ENCODE measurements at places on chromosomes 6 and 20.
A peak's percentile ranks its signal among the peaks of the same experiment; 100 is the strongest.

DNA sequence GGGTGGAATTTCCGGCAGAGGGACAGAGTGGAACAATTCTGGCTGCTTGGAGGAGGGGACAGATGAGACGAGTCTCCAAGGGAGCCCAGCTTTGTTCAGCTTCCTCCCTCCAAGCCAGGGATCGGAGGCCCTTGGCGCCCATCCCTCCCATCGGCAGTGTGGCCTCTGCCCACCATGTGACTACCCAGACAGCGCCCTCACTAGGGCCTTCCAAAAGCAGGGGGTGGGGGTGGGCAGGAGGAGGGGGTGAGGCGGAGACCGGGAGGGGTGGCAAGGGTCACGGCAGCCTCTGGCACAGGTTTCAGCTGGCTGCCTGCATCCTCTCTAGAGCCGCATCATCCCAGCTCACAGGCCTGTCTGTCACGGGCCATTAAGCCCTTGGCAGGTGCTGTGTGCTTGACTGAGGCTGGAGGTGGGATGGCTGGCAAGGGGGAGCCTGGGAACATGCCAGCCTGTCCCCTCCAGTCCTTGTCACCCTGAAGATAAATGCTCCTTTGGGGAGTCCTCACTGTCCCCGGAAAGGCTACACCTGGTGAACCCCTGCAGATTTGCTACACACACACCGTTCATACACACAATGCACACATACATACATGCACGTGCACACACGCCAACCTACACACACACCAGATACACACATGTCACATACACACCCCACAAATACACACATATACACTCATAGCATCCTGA is 6.2 kb upstream of the FGD2 start:
- peak; percentile 92 for DNase-seq

DNA sequence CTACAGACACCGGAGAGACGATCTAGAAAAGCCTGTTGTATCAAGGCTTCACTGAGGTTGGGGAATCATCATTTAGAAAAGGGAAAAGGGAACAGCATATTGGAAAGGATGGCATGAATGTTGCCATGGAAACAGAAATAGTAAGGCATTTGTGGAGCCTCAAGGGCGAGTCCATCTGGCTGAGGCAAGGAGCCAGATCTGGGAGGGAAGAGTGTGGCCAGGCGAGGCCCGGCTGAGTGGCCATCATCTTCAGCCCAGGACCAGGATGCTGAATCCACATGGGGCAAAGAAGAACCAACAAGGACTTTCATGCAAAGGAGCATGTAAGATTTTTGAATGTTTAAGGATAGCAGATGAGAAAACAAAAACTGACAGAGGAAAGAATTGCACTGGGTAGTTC is 85.8 kb downstream of the MAP3K5 start:
- no peak for DNase-seq

GRCh38 chr6:43743682-43744381 is 26.2 kb upstream of the VEGFA start:
- no peak for DNase-seq

GRCh38 chr6:52566853-52567279 is 10.0 kb downstream of the TRAM2 start:
- DNase-seq: no peak

GRCh38 chr6:159831373-159831679 is 31.2 kb downstream of the PNLDC1 start:
- DNase-seq: peak; percentile 85

DNA sequence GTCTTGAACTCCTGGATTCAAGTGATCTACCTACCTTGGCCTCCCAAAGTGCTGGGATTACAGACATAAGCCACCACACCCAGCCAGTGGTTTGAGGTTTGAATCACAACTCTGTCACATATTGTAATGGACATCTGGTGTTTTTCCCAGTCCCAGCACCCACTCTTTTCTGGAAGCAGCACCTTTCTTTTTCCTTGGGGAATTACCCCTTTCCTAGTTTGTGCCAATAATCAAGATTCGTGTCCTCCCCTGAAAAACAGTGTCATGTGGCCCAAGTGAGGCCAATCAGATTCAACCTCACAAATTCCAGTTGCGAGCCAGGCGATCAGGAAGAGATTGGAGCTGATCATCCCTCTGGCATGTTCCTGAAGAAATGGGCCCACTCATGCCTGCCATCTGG is 71.7 kb upstream of the SGK1 start:
- no peak for DNase-seq

DNA sequence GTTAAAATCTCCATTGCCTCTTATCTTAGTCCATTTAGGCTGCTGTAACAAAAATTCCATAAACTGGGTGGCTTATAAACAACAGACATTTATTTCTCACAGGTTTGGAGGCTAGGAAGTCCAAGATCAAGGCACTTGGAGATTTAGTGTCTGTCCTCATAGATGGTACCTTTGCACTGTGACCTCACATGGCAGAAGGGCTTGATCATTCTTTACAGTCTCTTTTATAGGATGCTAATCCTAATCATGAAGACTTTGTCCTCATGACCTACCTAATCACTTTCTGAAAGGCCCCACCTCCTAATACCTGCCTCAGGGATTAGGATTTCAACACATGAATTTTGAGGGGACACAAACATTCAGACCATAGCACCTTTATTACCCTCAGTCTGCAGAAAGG is 6.6 kb downstream of the GLO1 start:
- no peak for DNase-seq

DNA sequence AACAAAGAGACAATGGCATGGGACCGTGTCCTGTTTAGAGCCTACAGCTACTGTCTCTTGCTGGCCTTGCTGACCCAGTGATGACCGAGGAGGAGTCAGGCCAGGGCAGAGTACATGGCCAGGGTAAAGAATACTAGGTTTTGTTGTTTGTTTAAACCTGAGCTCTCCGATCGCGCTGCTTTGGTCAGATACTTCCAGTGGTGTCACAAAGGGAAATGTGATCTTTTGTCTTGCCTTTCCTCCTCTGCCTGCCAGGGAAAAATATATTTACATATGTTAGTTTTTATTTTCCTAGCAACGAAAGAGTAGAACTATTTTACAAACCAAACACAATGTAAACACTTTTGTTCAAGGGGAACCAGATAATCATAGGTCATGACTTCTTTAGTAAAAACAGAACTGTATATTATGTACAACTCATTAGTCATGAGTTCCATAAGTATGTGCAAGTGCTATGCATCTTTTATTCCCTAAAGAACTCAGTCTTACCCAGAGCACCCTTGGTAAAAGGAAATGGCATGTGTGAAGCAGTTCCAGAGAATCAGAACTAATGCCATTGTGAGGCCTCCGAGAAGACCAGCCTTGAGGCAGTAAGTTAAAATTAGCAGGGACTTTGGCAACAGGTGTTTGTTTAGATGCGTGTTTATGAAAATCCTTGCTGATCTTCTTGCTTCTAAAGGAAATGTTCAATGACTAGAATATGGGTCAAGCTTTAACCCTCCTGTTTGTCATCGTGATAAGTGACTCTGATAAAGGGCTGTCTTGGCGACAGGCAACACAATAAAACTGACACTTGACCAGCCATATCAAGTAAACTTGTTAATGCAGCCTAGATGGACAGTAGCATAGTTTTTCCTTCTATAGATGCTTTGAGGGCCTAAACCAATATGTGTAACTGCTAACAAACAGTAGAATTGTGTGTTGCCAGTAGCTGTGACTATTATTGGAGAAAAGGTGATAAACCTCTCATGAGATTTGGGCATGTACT is 204.6 kb downstream of the NKAIN2 start:
- no peak for DNase-seq

GRCh38 chr6:164346631-164347030 is 932.1 kb downstream of the QKI start:
- no peak for DNase-seq

- no peak for DNase-seq
Measured at GRCh38 chr20:25220021-25220730, 24.7 kb downstream of the ENTPD6 start.

DNA sequence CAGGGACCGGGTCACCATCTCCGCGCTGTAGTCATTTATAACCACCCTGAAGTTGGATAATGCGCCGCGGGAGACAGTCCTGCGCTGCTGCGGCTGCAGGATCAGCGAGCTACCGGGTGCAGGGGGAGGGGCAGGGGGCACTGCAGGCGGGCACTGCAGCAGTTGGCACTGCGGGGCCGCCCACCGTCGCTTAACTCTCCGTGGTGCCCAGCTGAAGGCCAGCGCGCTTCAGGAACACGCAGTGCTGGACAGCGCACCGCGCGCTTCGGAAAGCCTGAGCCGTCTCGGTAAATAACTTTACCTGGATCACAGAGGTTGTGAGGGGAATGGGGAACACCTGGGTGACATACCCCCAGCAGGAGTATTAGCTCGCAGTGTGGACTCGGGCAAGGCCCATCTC is 12.4 kb upstream of the LRFN2 start:
- DNase-seq: no peak

- no peak for DNase-seq
Measured at GRCh38 chr6:169898788-169899480, 147.5 kb downstream of the ERMARD start.

- no peak for DNase-seq
Measured at GRCh38 chr6:25155211-25155610, 124.0 kb upstream of the CARMIL1 start.

DNA sequence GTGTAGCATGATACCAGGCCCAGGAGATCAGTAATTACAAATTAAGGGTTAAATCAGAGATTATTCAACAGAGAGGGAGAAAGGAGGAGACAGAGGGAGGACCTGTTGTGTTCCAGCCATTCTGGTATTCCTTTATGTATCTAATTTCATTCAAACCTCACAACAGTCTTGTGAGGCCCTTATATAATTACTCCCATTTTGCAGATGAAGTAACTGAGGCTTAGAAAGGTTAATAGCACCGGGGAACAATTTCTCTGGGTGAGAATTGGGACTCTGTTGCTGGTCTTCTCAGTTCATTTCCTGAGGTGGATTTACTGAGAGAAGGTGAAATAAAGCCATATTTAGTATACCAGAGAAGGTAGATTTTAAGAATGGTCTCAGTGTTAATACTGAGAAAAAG is 66.6 kb downstream of the C6orf52 start:
- no peak for DNase-seq

GRCh38 chr6:53263917-53264316 is 84.8 kb downstream of the ELOVL5 start:
- DNase-seq: no peak

GRCh38 chr6:106122306-106122918 is 36.3 kb downstream of the PRDM1 start:
- no peak for DNase-seq

DNA sequence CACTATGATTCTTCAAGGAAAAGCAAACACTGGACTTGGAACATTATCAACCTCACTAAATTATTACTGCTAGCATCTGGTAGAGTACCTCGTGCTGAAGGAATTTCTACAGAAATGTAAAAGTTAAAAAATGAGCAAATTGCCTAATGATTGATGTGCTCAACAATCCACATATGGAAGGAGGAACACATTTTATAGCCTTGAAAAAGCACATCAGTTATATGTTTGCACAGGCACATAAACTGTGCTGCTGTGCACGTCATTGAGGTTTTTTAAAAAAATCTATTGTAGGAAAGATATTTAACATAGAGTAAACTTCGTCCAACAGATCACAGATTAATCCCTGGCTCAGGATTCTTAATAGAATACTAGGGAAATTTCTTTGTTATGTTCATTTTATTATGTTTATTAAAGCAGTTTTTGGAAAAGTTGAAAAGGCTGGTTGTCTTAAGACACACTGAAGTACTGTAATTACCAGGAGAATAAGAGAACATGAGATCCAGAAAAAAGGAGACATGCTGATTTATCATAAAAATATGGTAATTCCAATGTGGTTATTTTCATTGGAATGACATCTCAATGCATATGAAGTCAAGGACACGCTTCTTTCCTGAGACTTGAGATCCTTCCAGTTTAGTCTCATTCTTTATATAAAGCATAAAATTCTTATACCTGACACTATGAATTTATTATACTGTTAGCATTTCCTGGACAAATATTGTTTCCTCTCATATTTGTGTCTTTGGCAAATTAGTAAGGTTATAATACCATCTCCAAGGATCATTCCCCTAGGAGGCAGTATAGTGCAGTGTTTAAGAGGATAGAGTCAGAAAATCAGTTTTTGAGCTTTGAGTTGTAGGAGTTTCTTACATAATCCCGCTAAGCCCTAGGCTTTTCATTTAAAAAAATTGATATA is 511.1 kb downstream of the TENT5A start:
- DNase-seq: no peak

DNA sequence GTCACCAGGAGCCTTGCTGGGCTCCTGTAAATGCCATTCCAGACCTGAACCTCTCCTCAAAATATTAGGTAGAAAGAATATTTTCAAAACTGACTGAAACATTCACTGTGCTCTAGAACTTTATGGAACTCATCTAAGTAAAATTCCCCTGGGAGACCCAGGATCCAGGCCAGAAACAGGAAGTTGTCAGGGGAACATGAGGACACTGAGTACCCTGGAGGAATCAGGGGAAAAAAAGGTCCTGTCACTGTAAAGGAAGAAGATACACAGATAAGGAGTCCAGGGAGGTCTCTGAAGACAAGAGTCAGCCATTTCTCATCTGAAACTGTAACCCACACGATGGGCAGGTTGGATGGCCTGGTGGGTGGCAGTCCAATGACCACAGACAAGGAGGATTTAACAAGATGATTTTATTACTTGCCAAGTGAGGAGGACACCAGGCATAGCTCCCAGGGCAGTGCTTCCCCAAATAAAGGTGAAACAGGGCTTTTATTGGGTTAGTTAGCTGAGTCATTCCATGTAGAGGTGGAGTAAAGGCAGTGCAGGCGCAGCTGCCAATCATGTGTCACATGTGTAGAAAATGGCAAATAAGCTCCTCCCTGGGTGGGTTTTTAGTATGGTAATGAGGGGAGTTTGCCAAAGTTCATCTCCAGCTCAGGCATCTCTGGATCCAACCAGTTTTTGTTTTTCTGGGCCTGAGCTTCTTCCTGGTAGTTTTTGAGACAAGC is 138.5 kb downstream of the RCAN2 start:
- DNase-seq: no peak

GRCh38 chr20:33828326-33828844 is 17.2 kb downstream of the CHMP4B start:
- no peak for DNase-seq

DNA sequence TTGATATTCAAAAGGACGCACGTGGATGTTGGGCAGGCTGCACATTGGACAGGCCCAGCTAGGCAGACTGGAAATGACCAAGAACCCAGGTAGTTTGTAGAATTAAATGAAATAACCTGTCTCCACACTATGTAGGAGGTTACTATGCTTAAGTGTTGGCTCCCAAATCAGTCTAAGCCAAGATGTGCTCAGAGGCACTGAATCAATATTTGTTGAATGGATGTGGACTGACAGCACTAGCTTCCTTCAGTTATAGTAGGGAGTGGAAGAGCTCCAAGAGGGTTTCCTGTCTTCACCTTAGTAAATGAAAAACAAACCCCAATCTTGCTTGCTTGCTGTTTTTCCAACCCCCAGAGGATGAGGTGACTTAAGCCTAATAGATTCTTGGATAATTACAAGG is 180.5 kb downstream of the JARID2 start:
- DNase-seq: no peak

DNA sequence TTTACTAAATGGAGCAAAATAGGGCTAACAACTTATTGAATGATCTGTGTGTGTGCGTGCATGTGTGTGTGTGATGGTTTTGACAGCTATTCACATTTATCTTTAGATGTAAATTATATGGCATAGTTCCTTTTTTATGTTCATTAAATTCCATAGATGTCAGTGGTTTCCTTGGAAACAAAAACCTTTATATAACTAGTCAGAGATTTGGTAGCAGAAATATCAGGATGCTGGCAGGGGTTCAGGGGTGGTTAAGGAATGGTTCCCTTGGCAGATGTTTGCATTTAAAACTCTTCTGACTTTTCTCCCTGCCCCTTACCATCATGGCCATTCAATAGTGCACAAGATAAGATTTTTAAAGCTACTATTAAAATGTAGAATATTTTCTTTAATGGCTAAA is 256.6 kb downstream of the PLCB1 start:
- DNase-seq: no peak

GRCh38 chr6:28167068-28167467 is 25.4 kb downstream of the ZKSCAN8 start:
- no peak for DNase-seq
